Stimulated activated CD4-positive, alpha-beta T cell treated with anti-CD3 and anti-CD28 coated beads, Interleukin-15, amount 100 ng/mL, for 1 hour (primary cell): ENCODE measurements at places on chromosomes 6 and 20.

GRCh38 chr6:53333439-53334408 lies 15.0 kb downstream of the ELOVL5 start:
- no peak for DNase-seq

- DNase-seq, result no peak
Observed at GRCh38 chr6:67916399-67916798, 718.7 kb upstream of the ADGRB3 start.

DNA sequence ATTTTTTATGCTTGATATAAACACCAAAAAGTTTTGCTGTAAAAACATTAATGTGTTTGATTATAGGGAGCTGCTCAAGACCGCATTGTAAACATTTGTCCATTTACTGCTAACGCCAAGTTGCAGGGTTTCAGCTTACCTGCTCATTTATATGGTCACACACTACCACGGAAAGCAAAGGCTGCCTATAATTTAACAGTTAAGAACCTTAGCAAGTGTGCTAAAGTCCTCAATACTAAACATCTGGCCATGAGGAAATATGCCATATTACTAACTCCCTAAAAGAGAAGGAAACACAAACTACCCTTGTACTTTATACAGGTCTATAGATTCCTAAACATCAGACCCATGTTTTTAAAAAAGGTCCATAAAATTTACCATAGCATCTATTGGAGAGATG lies 129.5 kb downstream of the ASCC3 start:
- DNase-seq, result no peak

- no peak for DNase-seq
Observed at GRCh38 chr20:63179687-63180568, 36.0 kb downstream of the YTHDF1 start.

GRCh38 chr20:17568045-17568788 lies 1.7 kb upstream of the DSTN start:
- no peak for DNase-seq

GRCh38 chr6:119344306-119344705 lies 5.3 kb downstream of the MAN1A1 start:
- DNase-seq, result no peak

GRCh38 chr6:53566755-53567154 lies 21.9 kb upstream of the GCLC start:
- no peak for DNase-seq

- DNase-seq, result no peak
Observed at GRCh38 chr6:152952866-152953509, 29.9 kb downstream of the FBXO5 start.

GRCh38 chr6:4588581-4588980 lies 187.6 kb upstream of the CDYL start:
- DNase-seq, result no peak

- DNase-seq, result no peak
Observed at GRCh38 chr6:108187519-108187918, 21.7 kb downstream of the NR2E1 start.

- no peak for DNase-seq
Observed at GRCh38 chr6:34143196-34143883, 2.5 kb downstream of the GRM4 start.

DNA sequence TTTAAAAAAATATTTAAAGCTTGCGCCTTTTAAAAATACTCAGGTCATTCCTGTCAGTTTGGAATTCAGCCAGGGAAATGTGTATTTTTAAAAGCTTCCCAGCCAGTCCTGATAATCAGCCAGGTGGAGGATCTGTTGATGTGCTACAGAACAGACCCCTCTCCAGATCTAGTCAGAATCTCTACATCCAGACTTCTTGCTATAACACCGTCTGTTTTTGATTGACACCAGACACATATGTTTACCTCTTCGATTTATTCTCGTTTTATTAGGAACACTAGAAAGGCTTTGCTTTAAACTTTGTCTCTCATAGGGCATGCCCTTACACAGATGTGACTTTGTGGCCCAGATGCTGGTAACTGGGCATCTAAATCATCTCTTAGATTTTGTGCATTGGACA lies 11.7 kb downstream of the PARD6B start:
- no peak for DNase-seq

- DNase-seq, result no peak
Observed at GRCh38 chr6:98212468-98212867, 621.9 kb upstream of the POU3F2 start.

DNA sequence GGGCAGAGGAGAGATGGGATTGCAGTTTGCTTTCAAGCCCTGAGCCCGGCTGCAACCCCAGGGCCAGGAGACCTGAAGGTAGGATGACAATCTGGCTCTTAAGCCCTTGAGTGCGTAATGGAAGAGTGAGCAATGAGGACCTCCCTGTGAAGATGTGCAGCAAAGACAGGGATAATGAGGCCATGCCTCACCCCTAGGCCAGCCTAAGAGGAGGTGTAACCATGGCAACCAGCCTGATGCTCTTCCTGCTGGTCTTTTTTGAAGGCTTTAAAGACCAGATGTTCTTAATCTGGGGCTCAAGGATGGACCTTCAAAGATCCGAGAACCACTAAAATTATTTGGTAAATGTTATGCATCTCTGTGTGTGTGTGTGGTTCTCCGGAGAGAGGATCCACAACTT lies 8.2 kb downstream of the ARHGAP40 start:
- no peak for DNase-seq

- DNase-seq, result no peak
Observed at GRCh38 chr6:115001731-115002350, 659.0 kb upstream of the HS3ST5 start.

GRCh38 chr6:52335576-52335975 lies 26.4 kb upstream of the PAQR8 start:
- DNase-seq, result no peak

DNA sequence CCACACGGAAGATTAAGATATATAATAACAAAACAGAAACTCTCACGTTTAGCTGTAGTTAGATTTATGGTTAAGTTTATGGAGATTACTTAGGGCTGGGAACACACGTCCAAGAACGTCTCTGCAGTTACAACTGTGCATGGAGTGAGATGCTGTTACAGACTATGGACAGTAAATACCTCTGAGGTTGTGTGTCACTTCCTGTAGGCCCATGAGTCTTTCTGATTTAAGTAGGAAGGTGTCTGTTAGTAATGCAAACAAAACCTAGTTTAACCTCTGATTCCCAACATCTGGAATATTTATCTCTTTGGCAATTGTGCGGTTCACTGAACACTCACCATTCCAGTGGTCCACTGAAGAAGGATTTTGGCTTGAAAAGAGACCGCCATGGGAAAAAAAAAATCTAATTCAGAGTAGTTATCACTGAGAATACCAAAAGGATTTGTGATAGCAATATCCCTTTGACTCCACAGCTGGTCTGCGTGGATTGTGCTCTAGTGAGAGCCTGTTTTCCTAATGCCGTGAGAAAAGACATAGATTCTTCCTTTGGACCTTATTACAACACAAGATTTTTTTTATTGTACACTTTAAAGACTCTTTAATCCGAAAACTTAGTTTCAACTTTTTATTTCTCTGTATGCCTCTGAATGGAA lies 478.2 kb upstream of the CITED2 start:
- no peak for DNase-seq

DNA sequence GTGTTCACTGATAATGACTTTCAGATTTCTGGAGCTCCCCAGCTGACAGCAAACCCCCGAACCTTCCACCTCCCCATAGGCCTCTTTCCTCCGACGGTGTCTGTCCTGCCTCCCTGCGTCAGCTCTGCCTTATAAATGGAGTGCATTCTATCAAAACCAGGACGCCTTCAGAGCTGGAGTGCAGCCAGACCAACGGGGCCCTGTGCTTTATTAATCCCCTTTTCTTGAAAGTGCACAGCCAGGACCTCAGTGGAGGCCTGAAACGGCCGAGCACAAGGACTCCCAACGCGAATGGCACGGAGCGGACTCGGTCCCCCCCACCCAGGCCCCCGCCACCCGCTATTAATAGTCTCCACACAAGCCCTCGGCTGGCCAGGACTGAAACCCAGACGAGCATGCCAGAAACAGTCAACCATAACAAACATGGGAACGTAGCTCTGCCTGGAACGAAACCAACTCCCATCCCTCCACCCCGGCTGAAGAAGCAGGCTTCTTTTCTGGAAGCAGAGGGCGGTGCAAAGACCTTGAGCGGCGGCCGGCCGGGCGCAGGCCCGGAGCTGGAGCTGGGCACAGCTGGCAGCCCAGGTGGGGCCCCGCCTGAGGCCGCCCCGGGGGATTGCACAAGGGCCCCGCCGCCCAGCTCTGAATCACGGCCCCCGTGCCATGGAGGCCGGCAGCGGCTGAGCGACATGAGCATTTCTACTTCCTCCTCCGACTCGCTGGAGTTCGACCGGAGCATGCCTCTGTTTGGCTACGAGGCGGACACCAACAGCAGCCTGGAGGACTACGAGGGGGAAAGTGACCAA lies 42.3 kb upstream of the NAA20 start:
- DNase-seq, result no peak

DNA sequence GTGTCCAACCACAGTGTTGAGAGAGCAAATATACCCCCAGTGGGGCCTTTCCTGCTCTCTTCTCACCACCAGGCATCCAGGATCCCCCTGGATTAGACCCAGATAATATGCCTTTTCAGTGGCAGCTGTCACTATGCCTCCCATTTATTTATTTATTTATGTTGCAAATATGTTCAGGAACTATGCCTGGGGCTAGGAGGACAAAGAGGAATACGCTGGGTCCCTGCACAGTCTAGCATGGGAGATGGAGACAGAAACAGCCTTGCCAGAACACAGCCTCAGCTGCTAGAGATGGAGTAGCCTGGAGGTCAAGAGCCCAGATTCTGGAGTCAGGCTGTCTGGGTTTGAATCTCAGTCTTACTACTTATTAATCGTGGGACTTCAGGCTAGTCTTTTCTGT lies 74.6 kb upstream of the LRFN2 start:
- no peak for DNase-seq

- no peak for DNase-seq
Observed at GRCh38 chr6:112407101-112407590, 60.0 kb downstream of the RFPL4B start.

DNA sequence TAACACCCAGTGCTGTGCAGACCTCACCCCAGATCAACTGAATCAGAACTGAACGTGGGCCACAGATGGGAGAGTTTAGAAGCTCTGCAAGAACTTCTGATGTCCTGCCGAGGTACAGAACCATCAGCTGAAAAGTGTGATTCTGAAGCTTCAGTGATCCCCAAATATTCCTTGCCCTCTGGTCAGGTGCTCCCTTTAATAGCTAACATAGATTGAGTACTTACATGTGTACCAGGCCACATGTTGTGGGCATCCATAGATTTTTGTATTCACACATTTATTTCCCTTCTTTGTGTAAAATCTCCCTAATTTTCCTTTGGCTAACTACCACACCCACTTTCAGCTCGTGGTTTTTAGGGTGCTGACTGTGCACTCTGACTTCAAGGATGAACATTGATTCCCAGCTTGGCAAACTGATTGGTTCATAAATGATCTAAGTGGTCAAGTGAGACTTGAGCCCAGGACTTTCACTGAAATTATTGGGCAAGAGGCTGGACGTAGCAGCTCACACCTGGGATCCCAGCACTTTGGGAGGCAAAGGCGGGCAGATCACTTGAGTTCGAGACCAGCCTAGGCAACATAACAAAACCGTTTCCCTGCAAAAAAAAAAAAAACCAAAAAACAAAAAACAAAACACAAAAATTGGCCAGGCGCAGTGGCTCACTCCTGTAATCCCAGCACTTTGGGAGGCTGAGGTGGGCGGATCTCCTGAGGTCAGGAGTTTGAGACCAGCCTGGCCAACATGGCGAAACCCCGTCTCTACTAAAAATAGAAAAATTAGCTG lies 162.2 kb downstream of the BCAS1 start:
- no peak for DNase-seq

DNA sequence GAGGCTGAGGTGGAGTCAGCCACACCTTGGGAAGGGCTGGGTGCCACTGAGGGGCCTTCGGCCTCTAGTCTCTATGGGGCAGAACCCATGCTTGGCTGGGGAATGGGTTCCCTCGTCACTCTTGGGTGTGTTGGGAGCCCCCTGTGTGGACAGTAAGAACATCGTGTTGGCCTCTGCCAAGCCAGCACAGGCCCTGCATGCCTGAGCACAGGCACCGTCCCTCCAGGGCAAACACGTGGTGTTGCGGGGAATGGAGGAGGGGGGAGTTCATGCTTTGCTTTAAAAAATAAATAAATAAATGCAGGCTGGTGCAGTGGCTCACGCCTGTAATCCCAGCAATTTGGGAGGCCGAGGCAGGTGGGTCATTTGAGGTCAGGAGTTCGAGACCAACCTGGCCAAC lies 63.0 kb downstream of the EZR start:
- no peak for DNase-seq

DNA sequence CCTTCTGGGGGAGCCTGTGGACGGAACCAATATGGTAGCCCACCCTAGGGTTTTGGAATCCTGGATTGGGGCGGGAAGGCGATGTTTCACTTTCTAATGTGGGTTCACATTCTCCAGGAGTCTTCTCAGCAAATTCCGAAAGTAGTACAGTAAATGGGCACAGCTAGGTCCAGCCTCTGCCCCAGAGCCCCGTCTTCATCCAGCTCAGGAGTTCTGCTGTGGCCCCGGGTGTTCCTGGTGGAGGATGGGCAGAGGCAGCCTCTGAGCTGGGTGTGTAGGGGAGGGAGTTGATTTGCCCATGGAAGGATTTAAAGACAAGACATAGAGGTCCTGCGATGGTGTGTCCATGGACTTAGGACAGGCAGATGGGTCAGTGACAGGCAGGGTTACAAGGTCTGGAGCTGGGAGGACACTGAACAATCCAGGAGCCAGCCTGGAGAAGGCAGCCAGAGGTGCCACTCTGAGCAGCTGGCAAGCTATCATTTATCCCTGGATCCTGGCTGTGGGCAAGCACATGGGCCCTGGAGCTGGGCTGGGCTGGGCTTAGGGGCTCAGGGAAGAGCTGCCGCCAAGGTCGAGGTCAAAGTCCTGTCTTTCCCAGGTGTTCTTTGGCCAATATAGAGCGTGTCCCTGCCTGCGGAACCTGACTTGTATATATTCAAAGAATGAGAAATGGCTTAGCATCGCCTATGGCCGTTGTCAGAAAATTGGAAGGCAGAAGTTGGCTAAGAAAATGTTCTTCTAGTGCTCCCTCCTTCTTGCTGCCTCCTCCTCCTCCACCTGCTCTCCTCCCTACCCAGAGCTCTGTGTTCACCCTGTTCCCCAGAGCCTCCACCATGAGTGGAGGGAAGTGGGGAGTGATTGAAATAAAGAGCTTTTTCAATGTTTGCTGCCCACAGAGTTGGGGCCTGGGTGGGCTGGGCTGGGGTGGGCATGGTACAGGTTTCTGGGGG lies 6.7 kb downstream of the CLPSL1 start:
- DNase-seq, result no peak

DNA sequence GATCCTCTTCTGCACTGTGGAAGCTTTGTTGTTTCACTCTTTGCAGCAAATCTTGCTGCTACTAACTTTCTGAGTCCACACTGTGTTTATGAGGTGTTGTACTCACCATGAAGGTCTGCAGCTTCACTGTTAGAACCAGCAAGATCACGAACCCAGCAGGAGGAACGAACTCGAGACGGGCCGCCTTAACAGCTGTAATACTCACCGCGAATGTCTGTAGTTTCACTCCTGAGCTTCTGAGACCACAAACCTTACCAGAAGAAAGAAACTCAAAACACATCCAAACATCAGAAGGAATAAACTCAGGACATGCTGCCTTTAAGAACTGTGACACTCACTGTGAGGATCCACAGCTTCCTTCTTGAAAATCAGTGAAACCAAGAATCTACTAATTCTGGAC lies 48.1 kb upstream of the MBOAT1 start:
- no peak for DNase-seq

GRCh38 chr6:41257369-41258195 lies 28.9 kb downstream of the TREM1 start:
- no peak for DNase-seq
